Skin of body (tissue), 3 donors: ENCODE measurements at places on chromosomes 6 and 20.

- no peak for DNase-seq
These were observed 267.9 kb upstream of the CITED2 start for GRCh38 chr6:139642346-139642745.

- DNase-seq, result no peak
These were observed 24.4 kb downstream of the QKI start for GRCh38 chr6:163438940-163439335.

DNA sequence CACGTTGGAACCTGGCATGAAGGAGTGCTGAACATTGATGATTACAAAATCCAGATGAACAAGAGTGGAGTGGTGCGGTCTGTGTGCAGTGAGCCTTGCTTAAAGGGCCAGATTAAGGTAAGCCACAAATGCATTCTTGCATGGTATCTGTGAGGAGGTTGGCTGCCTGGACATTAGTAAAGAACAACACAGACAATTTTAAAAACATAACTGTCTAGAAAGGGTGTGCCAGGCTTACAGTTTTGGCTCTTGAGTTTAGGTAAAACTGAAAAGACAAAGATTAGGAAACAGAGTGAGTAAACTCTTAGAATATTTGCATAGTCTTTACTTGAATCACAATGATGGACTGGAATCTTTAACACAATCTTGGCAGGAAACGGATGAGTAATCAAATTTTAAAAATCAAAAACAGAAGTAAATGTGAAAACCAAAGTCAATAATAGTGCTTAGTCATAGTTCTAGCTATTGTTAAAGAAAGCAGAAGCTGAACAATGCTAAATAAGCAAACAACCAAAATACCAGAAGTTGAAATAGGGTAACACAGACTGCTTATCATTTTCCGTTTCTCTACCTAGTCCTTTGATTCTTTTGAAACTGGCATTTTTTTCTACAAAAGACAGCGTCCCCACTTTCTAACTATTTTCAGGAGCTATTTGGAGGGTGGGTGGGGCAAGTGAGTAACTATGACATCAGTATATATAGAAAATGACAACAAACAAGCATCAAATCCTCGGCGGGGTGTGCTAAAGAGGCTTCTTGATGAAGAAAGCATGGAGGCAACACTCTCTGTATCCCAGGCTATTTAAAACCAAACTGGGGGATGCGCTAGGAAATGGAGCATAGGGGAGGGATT lies 185.8 kb upstream of the RAB32 start:
- peak; percentile 28 for DNase-seq

DNA sequence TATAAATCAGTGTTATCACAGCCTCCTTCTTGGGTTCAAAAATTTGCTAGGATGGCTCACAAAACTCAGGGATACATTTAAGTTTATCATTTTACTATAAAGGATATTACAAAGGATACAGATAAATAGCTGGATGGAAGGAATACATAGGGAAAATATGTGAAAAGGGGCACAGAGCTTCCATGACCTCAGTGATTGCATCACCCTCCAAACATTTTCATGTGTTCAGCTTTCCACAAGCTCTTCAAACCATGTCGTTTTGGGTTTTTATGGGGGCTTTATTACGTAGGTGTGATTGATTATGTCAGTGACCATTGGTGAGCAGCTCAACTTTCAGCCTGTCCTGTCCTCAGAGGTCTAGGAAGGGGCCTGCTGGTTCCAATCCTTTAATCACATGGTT lies 68.0 kb downstream of the CYB5R4 start:
- DNase-seq, result no peak

DNA sequence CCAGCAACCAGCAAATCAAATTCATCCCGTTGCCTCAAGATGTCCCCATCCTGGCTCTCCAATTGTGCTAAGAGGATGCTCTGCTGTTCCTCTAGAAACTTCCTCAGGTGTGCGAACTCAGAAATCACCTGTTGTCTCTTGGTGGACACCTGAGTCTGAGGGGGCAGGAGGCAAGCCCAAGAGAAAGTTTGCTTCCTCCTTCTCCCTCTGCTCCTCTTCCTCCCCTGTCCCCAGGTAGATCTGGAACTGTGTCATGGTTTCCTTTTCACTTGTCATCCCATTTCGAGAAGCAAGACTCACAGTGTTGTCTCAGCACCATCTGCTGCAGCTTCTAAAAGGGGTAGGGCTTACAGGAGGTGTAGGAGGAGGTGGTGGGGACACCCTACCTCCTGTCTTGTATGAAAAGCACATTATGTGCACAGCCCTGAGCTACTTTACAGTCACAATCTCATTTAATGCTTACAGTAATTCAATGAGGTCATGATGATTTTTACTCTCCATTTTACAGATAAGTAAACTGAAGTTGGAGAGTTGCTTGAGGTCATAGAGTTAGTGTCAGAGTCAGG lies 2.5 kb downstream of the TRIM10 start:
- DNase-seq, result no peak

- DNase-seq, result no peak
These were observed at the start of gene SLC13A3 for GRCh38 chr20:46651091-46651962. Gene SLC13A3, minus strand, starts transcription at chr20:46651459. Its CDS starts 38 bp downstream, at chr20:46651421.
